ENCODE measurements at places on chromosomes 6 and 20. TPM values are rescaled to one million over a fixed set of nuclear protein-coding genes. Genes with fewer than 3 reads are reported as not detected.

- DNase-seq: no peak
Measured at GRCh38 chr20:46433051-46433450, 26.6 kb upstream of the ELMO2 start.

Gene STK4
- 374 TPM for total RNA-seq

DNA sequence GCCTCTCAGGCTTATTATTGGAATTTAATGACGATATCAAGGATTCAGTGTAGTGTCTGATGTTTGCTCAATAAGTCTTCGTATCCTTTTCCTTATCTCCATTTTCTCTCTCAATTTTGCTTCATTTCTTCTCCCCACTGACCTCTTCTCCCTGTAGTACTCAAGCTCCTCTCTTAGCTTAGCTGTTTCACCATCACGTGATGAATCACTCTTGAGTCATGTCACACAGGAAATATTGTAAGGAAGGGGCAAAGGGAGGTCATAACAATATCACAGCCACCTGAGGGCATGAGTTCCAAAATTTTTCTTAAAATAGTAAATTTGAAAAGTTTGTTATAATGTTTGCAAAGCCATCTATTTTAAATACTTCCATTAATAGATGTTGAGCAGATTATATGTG, 392.2 kb upstream of the MARCKS start:
- DNase-seq: no peak

Gene IL20RA
- not detected for total RNA-seq

GRCh38 chr6:44064089-44064947, 62.9 kb downstream of the MRPL14 start:
- no peak for DNase-seq

Gene SOX18
- not detected for total RNA-seq

DNA sequence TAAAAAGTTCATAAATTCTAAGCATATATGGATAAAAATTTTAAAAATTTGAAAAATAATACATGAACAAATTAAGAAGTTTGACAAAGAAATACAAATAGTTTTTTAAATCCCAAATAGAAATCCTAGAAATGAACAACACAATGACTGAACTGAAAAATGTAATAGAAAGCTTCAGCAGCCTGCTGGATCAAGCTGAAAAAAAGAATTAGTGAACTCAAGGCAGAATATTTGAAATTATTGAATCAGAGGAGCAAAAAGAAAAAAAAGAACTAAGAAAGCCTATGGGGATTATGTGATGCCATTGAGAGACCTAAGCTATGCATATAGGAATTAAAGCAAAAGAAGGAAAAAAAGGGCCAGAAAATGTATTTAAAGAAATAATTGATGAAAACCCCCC, 39.9 kb upstream of the TFB1M start:
- DNase-seq: no peak

- no peak for DNase-seq
Measured at GRCh38 chr6:164107297-164107995, 692.9 kb downstream of the QKI start.

DNA sequence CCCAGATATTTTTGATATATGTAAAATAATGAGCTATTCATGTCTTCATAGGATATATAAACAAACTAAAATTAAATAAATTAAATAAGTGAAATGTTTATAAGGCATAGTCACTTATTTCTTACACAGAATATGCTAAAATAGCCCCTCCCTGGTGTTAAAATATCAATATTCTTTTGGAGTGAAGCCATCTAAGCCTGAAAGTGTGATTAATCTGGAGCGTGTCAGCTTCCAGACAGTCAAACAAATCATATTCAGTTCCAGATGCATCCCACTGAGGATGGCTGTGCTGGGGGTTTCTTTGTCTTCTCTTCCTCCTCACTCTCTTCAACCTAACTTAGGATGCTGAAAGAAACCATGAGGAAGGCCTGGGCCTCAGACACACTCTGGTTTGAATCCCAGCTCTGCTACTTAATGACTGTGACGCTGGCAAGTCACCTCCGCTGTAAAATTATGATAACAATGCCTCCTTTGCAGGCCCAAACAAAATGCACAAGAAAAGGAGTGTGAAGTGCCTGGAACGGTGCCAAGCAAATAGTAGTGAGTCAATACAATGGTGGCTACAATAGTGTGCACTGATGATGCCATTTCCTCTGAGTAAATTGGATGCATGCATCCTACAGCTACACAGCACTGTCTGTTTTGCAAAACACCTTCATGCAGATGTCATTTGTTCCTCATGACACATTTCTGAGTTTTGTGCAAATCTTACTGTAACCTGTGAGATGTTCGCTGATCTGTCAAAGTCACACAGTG, 161.4 kb downstream of the FOXC1 start:
- no peak for DNase-seq

Gene SLC22A7
- not detected for total RNA-seq

- DNase-seq: no peak
Measured at GRCh38 chr20:24778585-24779031, 170.5 kb upstream of the CST7 start.

Gene GPLD1
- 1.4 TPM for total RNA-seq

Gene ANGPT4
- total RNA-seq: not detected

- DNase-seq: no peak
Measured at GRCh38 chr6:109348226-109348625, 34.0 kb downstream of the CD164 start.

Gene PRL
- not detected for total RNA-seq

Gene COL19A1
- total RNA-seq: not detected

DNA sequence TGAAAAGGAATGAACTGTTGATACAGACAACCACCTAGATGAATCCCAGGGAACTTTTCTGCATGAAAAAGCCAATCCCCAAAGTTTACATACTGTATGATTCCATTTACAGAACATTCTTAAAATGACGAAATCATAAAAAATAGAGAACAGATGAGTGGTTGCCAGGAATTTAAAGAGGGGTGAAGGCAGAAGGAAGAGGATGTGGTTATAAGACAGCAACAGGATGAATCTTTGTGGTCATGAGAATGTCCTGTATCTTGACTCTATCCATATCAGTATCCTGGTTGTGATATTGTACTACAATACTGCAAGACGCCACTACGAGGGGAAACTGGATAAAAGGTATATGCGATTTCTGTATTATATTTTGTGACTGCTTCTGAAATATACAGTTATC, 70.1 kb upstream of the EMILIN3 start:
- DNase-seq: peak; percentile 17

GRCh38 chr20:63850689-63851547, 10.4 kb upstream of the ABHD16B start:
- no peak for DNase-seq

DNA sequence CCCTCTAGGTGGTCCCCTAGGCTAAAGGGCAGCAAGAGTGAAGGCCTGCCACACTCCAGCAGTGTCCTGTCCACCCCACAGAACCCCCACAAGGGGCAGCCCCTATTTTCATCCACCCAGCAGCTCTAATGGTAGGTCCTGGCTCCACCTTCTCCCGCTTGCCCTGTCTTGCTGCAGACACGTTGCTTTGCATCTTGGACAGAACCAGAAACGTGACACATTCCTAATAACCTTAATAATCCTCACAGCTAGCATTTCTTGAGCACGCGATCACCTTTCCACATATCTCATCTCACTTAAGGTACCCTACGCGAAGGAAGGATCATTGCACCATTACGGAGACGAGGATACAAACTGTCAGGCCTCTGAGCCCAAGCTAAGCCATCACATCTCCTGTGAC, 11.7 kb upstream of the SLC22A23 start:
- no peak for DNase-seq

- no peak for DNase-seq
Measured at GRCh38 chr6:116438590-116439448, 22.4 kb upstream of the CALHM6 start.

GRCh38 chr6:166492092-166492741, 94.3 kb downstream of the RAMACL start:
- no peak for DNase-seq

- no peak for DNase-seq
Measured at GRCh38 chr6:56840467-56841380, 114.2 kb upstream of the BEND6 start.

GRCh38 chr6:90107771-90108282, 188.8 kb downstream of the BACH2 start:
- DNase-seq: peak; percentile 21

DNA sequence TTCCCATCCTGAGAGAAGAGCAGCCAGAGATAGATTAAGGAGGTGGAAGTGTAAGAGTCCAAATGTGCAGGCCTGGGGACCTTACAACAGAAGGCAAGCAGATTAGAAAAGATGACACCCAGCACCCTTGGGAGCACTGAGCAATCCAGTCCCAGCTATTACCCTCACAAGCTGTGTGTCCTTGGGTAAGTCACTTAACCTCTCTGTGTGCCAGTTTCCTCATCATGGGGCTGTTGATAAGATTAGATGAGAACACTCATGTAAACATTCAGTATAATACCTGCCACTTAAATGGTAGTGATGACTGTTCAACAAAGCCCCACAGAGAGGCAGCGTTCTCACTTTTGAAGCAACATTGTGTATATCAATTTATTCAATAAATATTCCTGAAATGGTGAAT, 114.8 kb upstream of the CST7 start:
- DNase-seq: no peak

- no peak for DNase-seq
Measured at GRCh38 chr6:166765234-166765541, 138.1 kb upstream of the RPS6KA2 start.

DNA sequence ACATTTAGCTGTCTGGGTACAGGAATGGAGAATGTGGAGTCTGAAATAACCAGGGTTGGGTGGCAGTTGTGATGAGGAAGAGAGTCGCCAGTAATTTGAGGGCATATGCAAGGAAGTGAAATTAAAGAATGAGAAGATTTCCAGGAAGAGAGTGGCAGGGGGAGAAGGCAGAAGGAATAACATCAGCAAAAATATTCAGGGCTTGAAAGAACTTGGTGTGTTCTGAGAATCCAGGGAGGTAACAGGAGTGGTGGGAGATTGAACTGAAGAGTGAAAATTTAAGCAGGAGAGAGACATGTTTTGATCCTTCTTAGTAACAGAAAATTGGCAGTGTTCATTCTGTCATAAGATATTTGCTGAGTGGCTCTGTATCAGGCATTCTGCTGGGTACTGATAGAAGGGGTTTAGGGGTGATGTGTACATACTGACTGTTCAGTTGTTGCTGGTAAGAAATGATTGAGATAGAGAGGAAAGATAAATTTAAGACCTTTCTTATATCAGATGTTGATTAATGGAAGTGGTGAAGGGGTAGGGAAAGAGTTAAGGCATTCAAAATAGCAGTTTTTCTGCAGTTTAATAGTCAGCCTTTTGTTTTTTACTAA, 54.7 kb downstream of the PHF20 start:
- DNase-seq: no peak

Gene DDX39B
- 737 TPM for total RNA-seq

GRCh38 chr6:44797746-44798145, 410.2 kb downstream of the CDC5L start:
- DNase-seq: no peak

DNA sequence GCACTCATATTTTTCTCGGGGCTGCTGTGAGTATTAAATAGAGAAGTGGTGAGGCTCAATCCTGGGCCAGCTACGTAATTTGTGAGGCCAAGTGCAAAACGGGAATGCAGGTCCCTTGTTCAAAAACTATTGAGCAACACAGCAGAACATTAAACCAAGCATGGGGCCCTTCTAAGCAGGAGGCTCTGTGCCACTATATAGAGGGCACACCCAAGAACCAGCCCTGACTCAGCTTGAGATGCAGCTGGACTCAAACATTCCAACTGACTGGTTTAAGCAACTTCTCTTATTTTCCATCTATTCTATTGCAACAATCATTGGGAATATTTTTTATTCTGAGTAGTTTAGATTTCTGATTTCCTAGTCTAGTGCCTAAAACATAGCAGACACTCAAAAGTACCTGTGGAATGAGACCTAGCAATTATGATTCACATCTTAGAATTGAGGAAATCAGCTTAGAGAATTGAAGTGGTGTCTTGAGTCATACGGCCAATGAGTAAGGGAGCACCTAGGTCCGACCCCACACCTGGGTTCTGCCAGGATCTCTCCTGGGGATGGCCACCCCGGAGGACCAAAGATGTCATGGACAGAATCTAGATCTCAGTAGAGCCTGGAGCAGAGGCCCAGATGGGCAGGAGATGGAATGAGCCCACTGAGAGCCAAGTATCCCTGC, 1.3 kb downstream of the SIRPB2 start:
- no peak for DNase-seq

- DNase-seq: no peak
Measured at GRCh38 chr6:70110126-70111022, 192.5 kb downstream of the COL9A1 start.

GRCh38 chr20:14882846-14883245, 545.4 kb upstream of the FLRT3 start:
- no peak for DNase-seq

GRCh38 chr6:106108129-106108528, 22.0 kb downstream of the PRDM1 start:
- DNase-seq: no peak

GRCh38 chr6:118780668-118781067, 113.3 kb upstream of the ASF1A start:
- no peak for DNase-seq

- no peak for DNase-seq
Measured at GRCh38 chr6:154112181-154112809, 73.3 kb downstream of the OPRM1 start.

GRCh38 chr20:37347347-37347823, 1.4 kb downstream of the SRC start:
- DNase-seq: no peak

DNA sequence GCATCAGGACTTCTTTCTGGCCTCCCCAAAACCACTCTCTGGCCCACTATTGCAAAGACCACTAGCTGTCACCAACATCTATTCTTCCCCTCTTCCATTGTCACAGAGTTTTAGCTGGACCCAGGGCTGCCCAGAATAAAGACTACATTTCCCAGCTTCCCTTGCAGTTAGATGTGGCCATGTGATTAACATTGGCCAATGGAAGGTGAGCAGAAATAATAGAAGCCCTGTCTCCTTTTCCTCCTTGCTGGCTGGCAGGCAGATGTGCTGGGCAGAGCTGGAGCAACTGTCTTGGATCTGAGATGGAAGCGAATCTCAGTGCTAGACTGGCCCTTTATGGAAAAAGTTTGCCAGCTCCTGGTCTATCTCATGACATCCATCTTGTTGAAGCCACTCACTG, 97.0 kb downstream of the KCNB1 start:
- DNase-seq: no peak

DNA sequence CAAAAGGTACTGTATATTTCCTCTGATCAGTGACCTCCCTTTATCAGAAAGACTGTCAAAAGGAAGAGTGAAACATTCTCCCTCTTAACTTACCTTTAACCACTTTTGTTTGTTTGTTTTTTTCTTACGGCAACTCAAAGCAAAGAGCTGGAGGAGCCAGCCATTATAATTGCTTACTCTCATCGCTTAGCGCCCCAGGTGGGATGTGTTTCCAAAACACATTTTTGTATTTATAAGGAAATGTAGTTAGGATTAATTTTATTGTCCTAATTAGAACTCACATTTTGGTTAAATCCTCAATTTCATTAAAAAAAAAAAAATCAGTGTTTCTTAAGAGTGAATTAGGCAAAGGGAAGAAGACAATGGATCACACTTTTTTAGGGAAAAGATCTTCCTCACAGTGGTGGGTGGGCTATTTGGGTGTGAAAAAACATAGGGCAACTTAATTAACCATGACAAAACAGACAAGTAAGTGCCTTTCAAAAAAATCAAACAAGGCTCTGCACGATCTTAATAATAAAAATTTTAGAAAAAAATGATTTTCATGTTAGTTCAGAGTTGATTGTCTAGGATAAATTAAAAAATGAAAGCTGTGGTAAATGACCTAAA, 1.2 kb upstream of the PHACTR2 start:
- DNase-seq: no peak

GRCh38 chr6:165767228-165767627, 104.2 kb upstream of the PDE10A start:
- DNase-seq: no peak

All from CD4-positive, alpha-beta memory T cell (primary cell).